Small intestine (tissue), 16 donors: ENCODE measurements at places on chromosomes 1 and 21. TPM values are rescaled to one million over a fixed set of nuclear protein-coding genes. Genes with fewer than 3 reads are reported as not detected.

GRCh38 chr21:42555756-42556438 is 42.2 kb downstream of the SLC37A1 start:
- DNase-seq = no peak

DNA sequence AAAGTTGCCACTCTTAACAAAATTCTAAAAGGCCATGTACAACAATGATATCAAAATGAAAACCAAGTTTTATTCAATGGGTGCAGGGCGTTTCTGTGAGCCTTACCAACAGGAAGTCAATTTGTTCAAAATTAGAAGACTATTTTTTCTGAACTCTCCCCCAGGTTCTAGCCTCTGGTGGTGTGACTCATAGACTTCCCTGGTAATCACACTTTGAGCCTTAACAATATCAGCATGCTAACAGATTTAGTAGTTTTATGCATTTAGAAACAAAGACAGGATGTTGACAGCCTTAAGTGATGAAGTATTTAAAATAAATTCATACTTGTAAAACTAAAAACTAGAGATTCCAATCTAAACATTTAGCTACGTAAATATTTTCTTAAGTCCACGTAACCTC is 88.4 kb downstream of the LRRC8C start:
- DNase-seq = no peak

- DNase-seq = no peak
Measured at GRCh38 chr21:33884376-33885171, 31.0 kb downstream of the ATP5PO start.

- no peak for DNase-seq
Measured at GRCh38 chr1:40495315-40495903, 13.2 kb upstream of the EXO5 start.

DNA sequence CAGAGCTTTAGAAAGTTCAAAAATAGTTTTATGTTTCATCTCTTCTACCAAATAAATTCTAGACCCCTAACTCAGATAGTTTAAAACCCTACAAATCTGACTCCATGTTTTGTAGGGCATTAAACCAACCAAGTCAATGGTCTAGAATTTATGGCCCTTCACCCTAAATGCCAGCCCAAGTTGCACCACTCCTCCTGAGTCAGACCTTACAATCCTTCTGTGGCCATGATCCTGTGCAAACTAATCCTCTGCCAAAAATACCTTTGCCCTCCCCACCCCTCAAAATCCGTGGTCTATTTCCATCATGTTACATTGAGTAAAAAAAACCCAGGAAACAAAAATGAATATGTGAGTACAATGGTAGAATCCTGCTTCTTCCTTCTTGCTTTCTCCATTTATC is 179.3 kb downstream of the NR5A2 start:
- no peak for DNase-seq

DNA sequence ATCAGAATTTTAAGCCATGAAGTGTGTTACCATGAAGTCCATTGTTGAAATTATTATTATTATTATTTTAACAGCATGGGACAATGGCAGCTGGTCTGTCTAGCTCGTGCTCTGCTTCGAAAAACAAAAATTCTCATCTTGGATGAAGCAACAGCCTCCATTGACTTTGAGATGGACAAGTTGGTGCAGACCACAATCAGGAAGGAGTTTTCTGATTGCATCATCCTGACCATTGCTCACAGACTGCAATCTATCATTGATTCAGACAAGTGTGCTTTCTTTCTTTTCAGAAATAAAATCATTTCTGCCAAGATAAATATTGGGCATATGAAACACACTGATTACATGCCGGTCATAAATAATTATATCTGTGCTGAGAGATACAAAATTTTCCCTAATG is 21.0 kb downstream of the HSPA13 start:
- DNase-seq = no peak

- no peak for DNase-seq
Measured at GRCh38 chr21:38487901-38488639, 10.2 kb downstream of the ERG start.

DNA sequence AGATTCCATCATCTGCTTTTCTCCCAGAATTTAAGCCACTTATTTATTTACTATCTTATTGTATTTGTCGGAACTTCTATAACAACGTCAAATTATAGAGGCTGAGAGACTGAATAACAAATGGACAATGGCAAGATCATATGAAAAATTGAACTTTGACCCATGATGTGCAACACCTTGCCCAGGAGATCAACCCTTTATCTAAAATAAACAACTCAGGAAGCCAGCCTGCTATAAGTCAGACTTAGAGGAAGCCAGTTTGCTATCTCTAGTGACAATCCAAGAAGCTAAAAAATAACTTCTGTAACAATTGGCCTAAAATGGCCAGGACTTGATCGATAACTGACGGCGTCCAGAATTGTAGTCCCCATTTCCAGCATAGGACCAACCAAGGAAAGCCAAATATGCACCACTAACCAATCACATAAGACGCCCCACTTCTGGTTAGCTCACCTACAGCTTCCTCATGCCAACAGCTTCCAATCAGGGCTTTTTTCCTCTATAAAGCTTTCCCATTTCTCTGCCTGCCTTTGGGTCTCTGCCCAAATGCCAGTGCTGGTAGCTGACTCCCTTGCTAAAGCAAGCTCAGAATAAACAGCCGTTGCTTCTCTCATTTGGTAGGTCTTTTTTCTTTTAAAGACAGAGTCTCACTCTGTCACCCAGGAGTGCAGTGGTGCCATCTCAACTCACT is 28.5 kb downstream of the ANP32E start:
- DNase-seq = peak; percentile 68

RIT1 gene
- polyA plus RNA-seq = 9.7 TPM

P3H1 gene
- 4.3 TPM for polyA plus RNA-seq

PDZK1IP1 gene
- 134 TPM for polyA plus RNA-seq

SLC45A1 gene
- 0.58 TPM for polyA plus RNA-seq
